ENCODE measurements at places on chromosomes 6 and 20. TPM values are rescaled to one million over a fixed set of nuclear protein-coding genes. Genes with fewer than 3 reads are reported as not detected.

Gene NMBR
- 0.74 TPM for total RNA-seq

GRCh38 chr6:35341557-35341956 is 801 bp upstream of the PPARD start:
- no peak overlapping the region for H3K4me3 ChIP-seq
- H3K27ac ChIP-seq, result no peak overlapping the region
- H3K27me3 ChIP-seq, result peaks cover 14% of the 10 kb centered on the region
- peaks cover 10% of the 10 kb centered on the region for H3K4me1 ChIP-seq
- H3K36me3 ChIP-seq, result no peaks in the 10 kb centered on the region

Gene VEGFA
- 267 TPM for total RNA-seq

DNA sequence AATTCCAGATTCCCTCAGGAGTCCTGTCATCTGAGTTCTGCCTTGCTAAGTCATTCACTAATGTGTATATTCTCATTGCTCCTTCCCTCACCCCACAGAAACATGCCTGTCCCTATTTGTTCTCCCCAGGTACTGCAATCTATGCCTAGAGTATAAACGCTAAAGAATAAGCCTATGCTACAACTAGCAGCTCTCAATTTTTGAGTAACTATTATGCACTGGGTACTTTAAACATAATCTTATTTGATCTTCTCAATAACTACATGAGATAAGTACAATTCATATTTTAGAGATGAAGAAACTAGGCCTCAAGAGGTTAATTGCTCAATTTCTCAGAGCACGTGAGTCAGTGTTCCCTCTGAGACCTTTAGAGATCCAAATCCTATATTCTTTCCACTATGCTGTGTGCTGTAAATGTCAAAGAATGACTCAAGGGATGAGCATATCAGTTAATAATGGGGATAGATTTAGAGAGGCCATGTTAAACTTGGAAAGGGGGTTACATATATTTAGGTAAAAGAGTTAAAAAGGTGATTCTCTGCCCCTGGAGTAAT is 423.8 kb upstream of the ADGRB3 start:
- H3K4me1 ChIP-seq, result no peaks in the 10 kb centered on the region
- no peak for DNase-seq
- no peaks in the 10 kb centered on the region for H3K36me3 ChIP-seq
- H3K27me3 ChIP-seq, result no peaks in the 10 kb centered on the region

Gene MMP24
- 3.4 TPM for total RNA-seq

Gene RSPH3
- 10.5 TPM for total RNA-seq

- H3K27me3 ChIP-seq, result peaks cover 27% of the 10 kb centered on the region
- no peak overlapping the region for H3K27ac ChIP-seq
- H3K36me3 ChIP-seq, result no peaks in the 10 kb centered on the region
- peaks cover 7% of the 10 kb centered on the region for H3K4me1 ChIP-seq
- no peak overlapping the region for H3K4me3 ChIP-seq
These were observed 35.1 kb upstream of the SRPK1 start for GRCh38 chr6:35955970-35956369.

Gene ADGRF5
- total RNA-seq, result 0.04 TPM

Gene GLP1R
- 4.0 TPM for total RNA-seq

- no peaks in the 10 kb centered on the region for H3K27me3 ChIP-seq
- peaks cover 34% of the 10 kb centered on the region for H3K4me1 ChIP-seq
- H3K4me3 ChIP-seq, result peak overlapping the region; percentile 25
- DNase-seq, result no peak
- peak overlapping the region; percentile 80 for H3K27ac ChIP-seq
These were observed 44.8 kb downstream of the AGPAT4 start for GRCh38 chr6:161228921-161229591.

GRCh38 chr6:132364306-132365074 is 36.8 kb downstream of the MOXD1 start:
- peaks cover 18% of the 10 kb centered on the region for H3K4me1 ChIP-seq
- DNase-seq, result no peak
- H3K36me3 ChIP-seq, result peaks cover 2% of the 10 kb centered on the region

- H3K27ac ChIP-seq, result no peak overlapping the region
- no peaks in the 10 kb centered on the region for H3K27me3 ChIP-seq
- no peak overlapping the region for H3K4me3 ChIP-seq
- H3K36me3 ChIP-seq, result no peaks in the 10 kb centered on the region
- DNase-seq, result no peak
These were observed 277.1 kb upstream of the QKI start for GRCh38 chr6:163137398-163137881.

DNA sequence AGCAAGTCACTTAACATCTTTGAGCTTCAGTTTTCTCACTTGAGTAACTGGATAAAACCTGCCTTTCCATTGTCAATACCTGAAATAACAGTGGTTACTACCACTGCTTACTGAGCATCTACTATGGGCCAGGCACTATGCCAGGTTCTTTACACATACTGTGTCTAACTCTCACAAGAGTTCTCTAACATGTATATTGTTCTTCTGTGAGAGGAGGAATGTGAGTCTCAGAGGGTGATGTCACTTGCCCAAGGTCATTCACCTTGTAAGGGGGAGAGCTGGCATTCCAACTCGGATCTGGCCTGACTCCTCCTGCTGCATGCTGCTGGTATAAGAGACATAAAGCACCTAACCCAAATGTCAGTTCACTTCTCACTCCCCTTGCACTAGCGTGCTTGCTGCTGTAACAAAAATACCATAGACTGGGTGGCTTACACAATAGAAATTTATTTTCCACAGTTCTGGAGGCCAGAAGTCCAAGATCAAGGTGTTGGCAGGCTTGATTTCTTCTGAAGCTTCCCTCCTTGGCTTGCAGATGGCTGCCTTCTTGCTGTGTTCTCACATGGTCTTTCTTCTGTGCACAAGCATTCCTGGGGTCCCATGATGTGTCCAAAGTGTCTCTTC is 21.9 kb upstream of the SGK2 start:
- no peak overlapping the region for H3K4me3 ChIP-seq
- no peaks in the 10 kb centered on the region for H3K27me3 ChIP-seq
- no peak for DNase-seq
- no peak overlapping the region for H3K27ac ChIP-seq
- H3K36me3 ChIP-seq, result no peaks in the 10 kb centered on the region

Gene RHAG
- not detected for total RNA-seq

DNA sequence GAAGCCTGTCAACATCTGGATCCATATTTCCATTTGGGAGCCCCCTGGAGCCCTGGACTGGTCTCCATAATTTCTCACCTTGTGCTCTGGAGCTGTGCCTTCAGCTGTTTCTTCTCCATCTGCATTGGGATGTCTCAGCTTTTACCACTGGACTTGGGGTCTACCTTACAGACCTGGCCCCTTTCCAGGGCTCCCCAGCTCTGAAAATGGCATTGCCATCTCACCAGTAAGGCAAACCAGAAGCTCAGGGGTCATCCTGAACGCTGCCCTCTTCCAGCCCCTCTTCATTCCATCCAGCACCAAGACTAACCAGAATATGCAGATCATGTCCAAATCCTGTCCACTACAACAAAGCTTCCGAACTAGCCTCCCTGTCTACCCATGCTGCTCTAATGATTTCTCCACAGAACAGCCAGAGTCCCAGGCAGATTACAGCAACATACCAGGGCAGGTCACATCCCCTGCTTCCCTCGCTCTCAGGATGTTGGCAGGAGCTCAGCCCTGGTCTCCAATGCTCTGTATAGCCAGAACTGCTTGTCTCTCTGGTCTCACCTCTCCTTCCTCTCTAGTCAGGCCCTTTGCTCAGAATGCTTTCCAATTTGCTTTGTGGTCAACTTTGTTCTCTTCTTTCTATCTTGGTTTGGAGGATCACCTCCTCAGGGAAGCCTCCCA is 17.7 kb upstream of the NNAT start:
- H3K27ac ChIP-seq, result no peak overlapping the region
- no peaks in the 10 kb centered on the region for H3K36me3 ChIP-seq
- H3K27me3 ChIP-seq, result no peaks in the 10 kb centered on the region
- H3K4me3 ChIP-seq, result no peak overlapping the region
- H3K4me1 ChIP-seq, result peaks cover 2% of the 10 kb centered on the region
- no peak for DNase-seq

DNA sequence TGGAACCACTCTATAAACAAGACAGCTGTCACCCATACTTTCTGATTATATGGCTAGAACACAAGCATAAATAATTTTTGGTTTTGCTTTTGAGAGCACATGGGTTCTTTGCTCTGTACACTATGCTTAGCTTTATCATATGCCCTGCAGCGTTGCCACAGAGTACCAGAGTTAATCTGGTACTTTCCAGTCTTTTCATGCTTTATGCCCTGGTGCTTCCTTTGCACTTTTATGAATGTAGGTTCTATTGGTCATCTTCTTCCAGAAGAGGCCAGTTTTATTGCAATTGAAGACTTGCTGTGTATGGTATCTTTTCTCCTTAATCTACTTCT is 20.8 kb downstream of the SHLD1 start:
- H3K4me3 ChIP-seq, result no peak overlapping the region
- peaks cover 7% of the 10 kb centered on the region for H3K36me3 ChIP-seq
- no peaks in the 10 kb centered on the region for H3K27me3 ChIP-seq

Gene OR2B3
- not detected for total RNA-seq

Gene HLA-G
- total RNA-seq, result 0.38 TPM

DNA sequence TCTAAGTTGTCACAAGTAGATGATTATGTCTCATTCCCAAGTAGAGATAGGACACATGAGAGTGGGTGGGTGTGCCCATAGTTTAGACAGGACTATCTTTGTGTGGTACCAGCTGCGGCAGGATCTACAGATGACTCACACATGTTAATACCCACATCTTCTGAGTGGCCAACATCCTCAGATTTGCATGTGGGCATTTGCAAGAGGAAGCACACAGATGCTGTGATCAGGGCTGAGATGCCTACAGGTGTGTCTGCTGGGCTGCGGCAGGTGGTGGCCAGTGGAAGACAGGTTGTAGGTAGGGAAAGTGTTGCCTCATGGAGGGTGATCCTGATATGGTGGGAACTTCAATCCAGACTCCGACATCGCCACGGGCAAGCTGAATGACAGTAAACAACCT is 50.8 kb downstream of the UTRN start:
- H3K36me3 ChIP-seq, result peaks cover 6% of the 10 kb centered on the region
- no peak overlapping the region for H3K4me3 ChIP-seq

- no peak overlapping the region for H3K27ac ChIP-seq
- no peaks in the 10 kb centered on the region for H3K4me1 ChIP-seq
- no peak for DNase-seq
- no peak overlapping the region for H3K4me3 ChIP-seq
These were observed 169.7 kb downstream of the PREX1 start for GRCh38 chr20:48658198-48658476.

Gene HDGFL1
- total RNA-seq, result not detected

GRCh38 chr6:12339808-12340487 is 49.8 kb downstream of the EDN1 start:
- peaks cover 36% of the 10 kb centered on the region for H3K4me1 ChIP-seq
- DNase-seq, result no peak
- H3K4me3 ChIP-seq, result no peak overlapping the region
- peaks cover 1% of the 10 kb centered on the region for H3K36me3 ChIP-seq
- H3K27me3 ChIP-seq, result peaks cover 20% of the 10 kb centered on the region

Gene TMC2
- not detected for total RNA-seq

DNA sequence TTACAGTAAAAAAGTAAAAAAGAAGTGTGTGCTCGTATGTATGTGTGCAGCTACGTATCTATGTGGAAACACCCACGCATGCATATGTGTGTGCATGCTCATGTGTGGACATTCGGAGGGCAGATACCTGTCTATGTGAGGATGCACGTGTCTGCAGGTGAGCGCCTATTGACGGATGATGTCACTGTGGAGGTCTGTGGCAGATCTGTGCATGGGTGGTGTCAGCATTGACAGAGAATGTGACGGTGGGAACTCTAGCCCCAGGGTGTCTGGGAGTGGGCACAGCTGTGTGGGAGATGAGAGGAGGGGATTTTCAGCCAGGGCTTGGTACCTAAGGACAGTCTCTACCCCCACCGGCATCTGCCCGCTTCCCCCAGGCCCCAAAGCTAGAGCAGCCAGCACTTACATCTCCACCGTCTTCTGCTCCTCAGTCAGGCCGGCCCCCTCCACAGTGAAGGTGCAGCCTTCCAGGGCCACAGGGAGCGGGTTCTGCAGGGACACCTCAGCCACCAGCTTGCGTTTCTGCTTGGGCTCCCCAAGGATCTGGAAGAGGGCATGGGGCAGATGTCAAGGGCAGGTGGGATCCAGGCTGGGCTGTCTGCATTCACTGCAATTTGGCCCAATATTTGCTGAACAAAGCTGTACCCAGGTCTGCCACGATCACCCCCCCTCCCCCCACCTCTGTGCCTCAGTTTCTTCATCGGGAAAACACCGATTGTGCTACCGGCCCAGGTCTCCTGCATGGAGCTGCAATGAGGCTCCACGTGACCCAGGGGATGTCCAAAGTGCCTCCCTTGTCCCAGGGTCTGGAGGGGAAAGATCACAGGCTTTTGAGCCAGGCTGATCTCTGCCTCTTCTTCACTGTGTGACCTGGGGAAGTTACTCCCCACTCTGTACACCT is 34.1 kb downstream of the TGM2 start:
- peaks cover 4% of the 10 kb centered on the region for H3K27me3 ChIP-seq
- H3K4me3 ChIP-seq, result no peak overlapping the region
- H3K27ac ChIP-seq, result no peak overlapping the region

GRCh38 chr6:90233213-90233612 is 63.4 kb downstream of the BACH2 start:
- no peak for DNase-seq
- no peak overlapping the region for H3K4me3 ChIP-seq
- no peaks in the 10 kb centered on the region for H3K27me3 ChIP-seq
- H3K36me3 ChIP-seq, result no peaks in the 10 kb centered on the region

DNA sequence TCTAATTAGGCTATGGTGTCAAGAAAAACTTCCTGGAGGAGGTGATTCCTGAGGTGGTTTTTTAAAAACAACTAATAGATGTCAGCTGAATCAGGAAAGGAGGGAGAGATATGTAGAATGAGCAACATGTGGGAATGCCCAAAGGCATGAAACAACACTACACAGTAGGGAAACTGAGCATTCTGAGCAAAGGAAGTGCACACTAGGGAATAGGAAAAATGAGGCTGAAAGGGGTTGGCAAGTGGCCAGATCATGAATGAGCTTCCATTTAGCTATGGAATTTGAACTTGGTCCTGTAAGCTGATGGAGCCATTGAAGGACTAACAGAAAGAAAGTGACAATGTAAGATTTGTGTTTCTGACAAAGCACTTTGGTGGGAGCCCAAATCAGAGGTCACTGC is 16.9 kb upstream of the SLC35F1 start:
- no peaks in the 10 kb centered on the region for H3K4me1 ChIP-seq
- H3K27ac ChIP-seq, result no peak overlapping the region
- DNase-seq, result no peak
- H3K27me3 ChIP-seq, result no peaks in the 10 kb centered on the region

- H3K27ac ChIP-seq, result peak overlapping the region; percentile 4
- H3K4me1 ChIP-seq, result peaks cover 13% of the 10 kb centered on the region
- no peak for DNase-seq
- H3K4me3 ChIP-seq, result no peak overlapping the region
- H3K36me3 ChIP-seq, result peaks cover 15% of the 10 kb centered on the region
These were observed 5.1 kb downstream of the CDKAL1 start for GRCh38 chr6:20539387-20539786.

Gene SAMD10
- 12.8 TPM for total RNA-seq

Gene MRAP2
- total RNA-seq, result 1.1 TPM

Gene DDX43
- not detected for total RNA-seq

- H3K4me1 ChIP-seq, result peaks cover 53% of the 10 kb centered on the region
- H3K36me3 ChIP-seq, result peaks cover 18% of the 10 kb centered on the region
- H3K27me3 ChIP-seq, result no peaks in the 10 kb centered on the region
- H3K4me3 ChIP-seq, result no peak overlapping the region
- DNase-seq, result no peak
These were observed 4.4 kb downstream of the PARD6B start for GRCh38 chr20:50735813-50736212.

Gene CUL9
- 61.1 TPM for total RNA-seq

- peaks cover 2% of the 10 kb centered on the region for H3K4me1 ChIP-seq
- no peak overlapping the region for H3K27ac ChIP-seq
- DNase-seq, result no peak
- no peaks in the 10 kb centered on the region for H3K36me3 ChIP-seq
These were observed 41.9 kb upstream of the BHLHE23 start for GRCh38 chr20:63048516-63049190.
